ENCODE measurements at places on chromosomes 12 and 14.
A peak's percentile ranks its signal among the peaks of the same experiment; 100 is the strongest.

DNA sequence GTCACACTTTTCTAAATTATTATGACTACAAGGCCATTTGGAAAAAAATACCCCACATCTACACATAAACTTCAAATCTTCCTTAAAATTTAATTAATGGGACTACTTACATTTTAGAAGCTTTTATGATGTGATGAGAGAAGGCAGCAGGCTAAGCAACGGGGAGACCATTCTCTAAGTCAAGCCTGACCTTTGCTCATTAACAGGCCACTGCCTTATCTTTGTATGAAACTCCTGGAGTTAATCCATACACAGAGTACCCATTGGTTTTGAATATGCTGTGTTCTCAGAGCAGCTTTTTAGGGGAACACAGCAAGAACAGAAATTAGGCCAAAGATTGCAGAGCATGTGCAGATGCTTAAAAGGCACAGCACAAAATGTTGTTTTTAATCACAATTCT lies 35.5 kb upstream of the LRIG3 start:
- DNase-seq, result no peak

GRCh38 chr14:70317969-70318634 lies 41.4 kb downstream of the COX16 start:
- peak; percentile 39 for DNase-seq

DNA sequence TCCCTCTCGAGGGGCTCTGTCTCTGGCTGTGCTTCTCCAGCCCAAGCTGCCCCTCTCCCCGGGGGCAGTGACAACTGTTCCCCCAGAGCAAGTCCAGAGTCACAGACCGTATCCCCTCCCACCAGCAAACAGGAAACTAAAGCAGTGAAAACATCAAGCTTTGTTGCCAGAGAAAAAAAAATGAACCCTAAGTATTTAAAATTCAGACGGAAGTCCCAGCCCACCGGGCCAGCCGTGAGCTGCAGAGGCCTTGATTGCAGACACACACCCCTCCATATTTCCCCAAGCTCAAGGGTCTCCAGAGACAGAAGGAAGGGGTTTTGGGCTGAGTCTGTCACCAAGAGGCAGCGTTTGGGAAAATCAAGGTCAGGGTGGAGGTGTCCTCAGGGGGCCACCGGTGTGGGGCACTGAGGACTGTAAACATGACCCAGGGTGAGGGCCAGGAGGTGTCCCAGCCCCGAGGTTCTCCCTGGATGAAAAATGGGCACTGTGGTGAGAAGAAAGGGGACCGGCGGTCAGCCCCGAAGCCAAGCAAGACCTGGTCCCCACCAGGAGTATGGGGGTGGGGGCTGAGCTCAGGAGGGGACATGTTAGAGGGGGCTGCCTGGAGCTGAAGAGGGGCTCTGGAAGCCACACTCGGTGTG lies 7.7 kb downstream of the PHETA1 start:
- peak; percentile 36 for DNase-seq

DNA sequence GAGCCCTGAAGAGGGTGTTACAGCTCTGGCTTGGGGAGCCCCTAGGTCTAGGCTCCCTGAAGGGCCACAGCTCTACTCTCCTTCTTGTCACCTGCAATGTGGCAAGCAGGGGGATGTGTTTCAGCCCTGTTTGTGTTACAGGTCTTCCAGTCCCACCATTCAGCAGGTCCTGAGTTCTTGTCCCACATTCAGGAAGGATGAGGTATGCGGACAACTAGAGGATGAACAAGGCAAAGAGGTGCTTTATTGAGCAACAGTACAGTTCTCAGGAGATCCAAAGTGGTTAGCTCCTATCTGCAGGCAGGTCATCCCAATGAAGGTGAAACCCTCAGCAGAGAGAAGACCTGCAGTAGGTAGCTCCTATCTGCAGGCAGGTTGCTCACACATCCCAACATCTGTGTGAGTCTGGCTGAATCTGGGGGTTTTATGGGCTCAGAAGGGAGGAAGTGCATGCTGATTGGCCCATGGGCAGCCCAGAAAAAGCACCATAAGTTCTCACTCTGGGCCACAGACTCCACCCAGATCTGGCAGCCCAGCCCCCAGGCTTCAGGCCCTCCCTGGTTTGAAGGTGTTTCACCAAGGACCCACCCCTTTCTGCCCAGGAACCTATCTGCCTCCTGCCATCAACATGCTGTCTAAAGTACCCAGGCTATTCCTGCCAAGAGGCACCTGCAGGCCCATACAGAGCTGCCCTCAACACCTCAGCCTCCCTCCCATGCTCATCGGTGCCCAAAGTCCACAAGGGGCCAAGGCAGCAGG lies 98.9 kb downstream of the NUAK1 start:
- DNase-seq, result no peak

GRCh38 chr12:64706857-64707256 lies 52.3 kb downstream of the GNS start:
- no peak for DNase-seq
